ENCODE measurements at places on chromosomes 1 and 21. TPM values are rescaled to one million over a fixed set of nuclear protein-coding genes. Genes with fewer than 3 reads are reported as not detected.

PRR9 gene
- total RNA-seq: not detected

DYNLT4 gene
- 0.40 TPM for total RNA-seq

SLC6A17 gene
- 1.1 TPM for total RNA-seq

DNA sequence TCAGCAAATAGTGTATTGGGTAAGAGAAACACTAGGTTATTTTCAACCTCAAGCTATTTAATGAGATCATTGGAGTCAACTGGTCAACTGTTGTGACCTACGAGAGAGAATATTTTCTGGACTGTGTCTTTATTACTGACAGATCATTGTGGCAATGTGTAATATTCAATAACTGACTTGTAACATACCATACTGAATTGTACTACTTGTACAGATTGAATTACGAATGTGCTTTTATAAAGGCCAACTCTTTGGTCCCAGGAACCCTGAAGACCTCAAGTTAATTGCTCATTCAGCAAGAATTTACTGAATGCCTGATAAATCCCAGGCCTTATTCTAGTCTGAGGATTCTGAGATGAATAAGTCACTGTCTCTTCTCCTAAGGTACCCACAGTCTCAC lies 56.1 kb upstream of the CAMK1G start:
- no peak for DNase-seq

GRCh38 chr1:157575744-157576143 lies 22.1 kb downstream of the FCRL4 start:
- no peak for DNase-seq

DNA sequence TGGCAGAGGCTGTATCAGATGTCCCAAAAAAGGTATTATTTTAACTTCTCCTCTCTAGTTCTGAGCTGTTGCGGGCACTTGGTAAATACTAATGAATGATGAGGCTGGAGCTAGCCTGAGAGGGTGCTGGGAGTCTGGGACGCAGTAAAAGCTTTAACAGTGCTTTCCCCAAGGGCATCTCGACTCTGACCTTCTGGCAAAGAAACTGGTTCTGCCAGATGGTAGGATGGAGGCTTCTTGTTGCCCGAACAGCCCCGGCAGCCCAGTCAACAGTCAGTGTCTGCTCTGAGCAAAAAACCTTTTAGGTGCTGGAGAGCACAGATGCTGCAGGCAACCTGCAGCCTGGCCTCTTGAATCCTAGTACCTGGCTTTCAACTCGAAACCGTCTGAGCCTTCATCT lies 2.5 kb upstream of the PNRC2 start:
- DNase-seq: no peak

All from lung microvascular endothelial cell (primary cell).